ENCODE measurements at places on chromosomes 13 and 19. TPM values are rescaled to one million over a fixed set of nuclear protein-coding genes. Genes with fewer than 3 reads are reported as not detected.

Gene SIGLEC12
- 0.33 TPM for total RNA-seq

- no peak for DNase-seq
- H3K4me3 ChIP-seq = no peak overlapping the region
- no peaks in the 10 kb centered on the region for H3K36me3 ChIP-seq
- H3K4me1 ChIP-seq = peaks cover 11% of the 10 kb centered on the region
Observed at GRCh38 chr13:94382960-94383359, 96.5 kb downstream of the DCT start.

Gene ANGPTL8
- not detected for total RNA-seq

- H3K36me3 ChIP-seq = no peaks in the 10 kb centered on the region
- no peaks in the 10 kb centered on the region for H3K27me3 ChIP-seq
- H3K27ac ChIP-seq = no peak overlapping the region
- no peak overlapping the region for H3K4me3 ChIP-seq
Observed at GRCh38 chr13:73608711-73609485, 525.3 kb downstream of the KLF12 start.

DNA sequence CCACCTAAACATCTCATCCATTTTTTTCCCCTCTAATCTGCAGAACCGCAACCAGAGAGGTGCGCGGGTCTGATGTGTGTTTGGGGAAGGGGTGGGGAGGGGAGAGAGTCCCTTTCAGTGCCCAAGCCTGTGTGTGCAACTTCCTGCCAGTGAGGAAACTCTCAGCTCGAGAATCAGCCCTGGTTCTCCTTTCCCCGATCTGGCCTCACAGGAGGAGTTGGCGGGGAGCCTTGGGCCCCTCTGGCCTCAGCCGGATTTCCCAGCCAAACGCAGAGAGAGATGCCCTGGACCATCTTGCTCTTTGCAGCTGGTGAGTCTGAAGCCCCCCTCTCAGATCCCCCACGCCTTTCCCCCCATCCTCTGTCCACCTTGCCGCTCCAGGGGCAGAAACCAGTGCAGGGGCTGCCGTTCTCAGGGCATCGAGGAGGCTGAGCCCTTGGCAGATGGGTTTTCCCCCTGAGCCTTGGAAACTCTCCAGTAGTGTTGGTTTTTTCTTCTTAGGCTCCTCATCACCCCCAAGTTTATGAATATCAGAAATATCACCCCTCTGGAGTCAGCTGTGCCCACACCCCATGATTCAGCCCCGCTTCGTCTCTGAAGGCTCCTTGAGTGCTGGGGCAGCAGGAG is at the start of gene C19orf38:
TSS of gene C19orf38 (plus strand) at position 186 of the 627 bp plus-strand sequence. CDS start at position 280, 94 bp downstream.
- H3K36me3 ChIP-seq = no peaks in the 10 kb centered on the region
- peaks cover 10% of the 10 kb centered on the region for H3K4me1 ChIP-seq
- H3K4me3 ChIP-seq = peak within 1 kb of the TSS; percentile 49
- peak within 1 kb of the TSS; percentile 14 for H3K27ac ChIP-seq
- H3K27me3 ChIP-seq = no peaks in the 10 kb centered on the region
- no peak for DNase-seq

GRCh38 chr13:45594764-45595163 is 20.8 kb downstream of the ERICH6B start:
- H3K27me3 ChIP-seq = peaks cover 16% of the 10 kb centered on the region
- no peak overlapping the region for H3K27ac ChIP-seq
- H3K4me1 ChIP-seq = peaks cover 8% of the 10 kb centered on the region
- no peaks in the 10 kb centered on the region for H3K36me3 ChIP-seq
- H3K4me3 ChIP-seq = no peak overlapping the region
- DNase-seq = no peak

Gene PSENEN
- 38.5 TPM for total RNA-seq

DNA sequence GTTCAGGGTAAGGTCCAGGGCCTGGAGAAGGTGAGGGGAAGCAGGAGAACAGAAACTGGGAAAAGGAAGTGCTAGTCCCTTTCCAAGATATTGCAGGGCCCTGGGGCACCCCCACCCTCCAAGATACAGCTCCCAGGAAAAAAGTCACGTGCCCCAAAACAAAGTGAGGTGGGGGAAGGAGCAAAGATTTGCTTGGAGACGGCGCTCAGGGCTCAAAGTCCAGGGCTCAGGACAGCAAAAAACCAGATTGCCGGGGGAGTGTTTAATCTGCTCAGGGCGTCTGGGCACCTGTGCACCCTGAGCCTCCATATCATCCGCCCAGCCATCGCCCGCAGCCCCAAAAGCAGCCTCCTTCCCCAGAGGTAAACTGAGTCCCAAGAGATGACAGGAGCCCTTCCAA is 6.3 kb downstream of the SMIM24 start:
- DNase-seq = no peak
- H3K27me3 ChIP-seq = no peaks in the 10 kb centered on the region
- no peaks in the 10 kb centered on the region for H3K36me3 ChIP-seq
- H3K27ac ChIP-seq = no peak overlapping the region
- peaks cover 6% of the 10 kb centered on the region for H3K4me1 ChIP-seq

Gene TPT1
- 3,217 TPM for total RNA-seq

DNA sequence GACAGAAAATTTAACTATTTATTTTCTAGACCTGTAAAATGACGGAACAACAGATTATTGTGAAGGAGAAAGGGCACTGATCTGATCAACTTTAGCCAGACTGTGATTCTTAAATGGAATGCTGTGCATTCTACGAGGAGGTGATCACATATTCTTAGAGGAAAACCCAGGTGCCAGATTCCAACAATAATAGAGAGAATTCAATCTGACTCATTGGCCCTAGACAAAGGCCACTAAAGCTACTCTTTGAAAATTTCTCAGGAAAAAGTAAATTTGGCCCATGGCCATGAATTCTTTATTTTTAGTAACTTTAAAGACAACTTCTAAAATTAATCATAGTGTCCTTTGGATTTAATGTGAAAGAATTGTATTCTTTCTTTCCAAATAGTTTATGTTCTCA is 58.6 kb upstream of the POSTN start:
- no peaks in the 10 kb centered on the region for H3K36me3 ChIP-seq
- no peak overlapping the region for H3K4me3 ChIP-seq
- no peak for DNase-seq
- no peak overlapping the region for H3K27ac ChIP-seq

DNA sequence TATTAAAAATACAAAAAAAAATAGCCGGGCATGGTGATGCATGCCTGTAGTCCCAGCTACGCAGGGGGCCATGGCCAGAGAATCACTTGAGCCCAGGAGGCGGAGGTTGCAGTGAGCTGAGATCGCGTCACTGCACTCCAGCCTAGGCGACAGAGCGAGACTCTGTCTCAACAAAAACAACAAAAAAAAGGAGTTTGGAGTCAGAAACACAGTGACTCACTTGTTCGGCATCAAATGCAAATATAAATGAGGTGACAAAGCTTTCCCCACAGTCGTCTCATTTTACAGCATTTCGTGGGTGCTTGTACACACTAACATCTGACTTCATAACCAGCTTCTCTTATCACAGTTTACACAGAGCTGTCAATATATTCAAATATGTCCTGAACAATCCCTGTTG is 11.0 kb downstream of the ZNF665 start:
- H3K27me3 ChIP-seq = no peaks in the 10 kb centered on the region
- H3K36me3 ChIP-seq = peaks cover 73% of the 10 kb centered on the region
- no peaks in the 10 kb centered on the region for H3K4me1 ChIP-seq
- DNase-seq = no peak

Gene ZFP82
- total RNA-seq = 5.7 TPM

Gene SCN1B
- 0.98 TPM for total RNA-seq

GRCh38 chr19:34172661-34173192 is 423 bp downstream of the LSM14A start:
- H3K27me3 ChIP-seq = no peaks in the 10 kb centered on the region
- no peak for DNase-seq
- H3K27ac ChIP-seq = peak overlapping the region; percentile 99
- peaks cover 17% of the 10 kb centered on the region for H3K36me3 ChIP-seq

GRCh38 chr19:56356944-56357343 is 36.4 kb downstream of the ZNF582 start:
- no peak for DNase-seq
- H3K36me3 ChIP-seq = peaks cover 38% of the 10 kb centered on the region
- no peaks in the 10 kb centered on the region for H3K4me1 ChIP-seq

GRCh38 chr19:41525989-41526388 is 50.0 kb upstream of the CEACAM21 start:
- H3K4me1 ChIP-seq = peaks cover 32% of the 10 kb centered on the region
- no peak overlapping the region for H3K4me3 ChIP-seq
- peaks cover 23% of the 10 kb centered on the region for H3K36me3 ChIP-seq
- no peak for DNase-seq

Gene CDX2
- not detected for total RNA-seq

DNA sequence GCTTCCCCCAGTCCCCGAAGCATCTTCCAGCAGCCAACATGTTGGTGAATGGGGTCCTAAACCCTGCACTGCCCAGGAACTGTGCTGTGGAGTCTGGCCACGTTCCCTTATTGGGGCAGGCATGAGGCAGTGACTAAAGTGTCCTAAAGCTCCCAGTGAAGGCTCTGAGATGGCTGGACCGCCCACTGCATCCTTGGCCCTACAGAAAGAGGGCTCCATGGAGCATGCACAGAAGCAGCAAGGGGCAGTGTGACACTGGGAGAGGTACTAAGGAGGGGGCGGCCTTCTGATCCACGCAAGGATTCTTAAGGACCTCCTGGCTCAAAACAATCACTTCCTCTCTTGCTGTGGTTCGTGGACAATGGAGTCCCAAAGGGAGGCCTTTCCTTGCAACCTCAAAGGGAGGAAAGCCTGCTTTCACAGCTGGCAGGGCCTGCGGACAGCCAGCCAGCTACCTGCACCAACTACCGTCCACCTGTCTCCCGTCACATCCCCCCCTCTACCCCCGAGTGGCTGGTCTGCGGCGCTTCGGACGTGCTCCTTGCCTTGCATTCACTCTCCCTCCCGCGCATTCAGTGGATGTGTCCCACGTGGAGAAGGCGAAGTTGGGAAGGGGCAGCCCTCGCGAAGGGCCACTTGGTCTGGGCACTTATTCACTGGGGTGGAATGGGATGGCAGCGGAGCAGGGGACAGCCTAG is 63.9 kb upstream of the STARD13 start:
- peaks cover 3% of the 10 kb centered on the region for H3K4me1 ChIP-seq
- H3K27ac ChIP-seq = no peak overlapping the region
- H3K4me3 ChIP-seq = no peak overlapping the region
- peaks cover 68% of the 10 kb centered on the region for H3K27me3 ChIP-seq
- no peaks in the 10 kb centered on the region for H3K36me3 ChIP-seq

Gene MAG
- total RNA-seq = 0.20 TPM

DNA sequence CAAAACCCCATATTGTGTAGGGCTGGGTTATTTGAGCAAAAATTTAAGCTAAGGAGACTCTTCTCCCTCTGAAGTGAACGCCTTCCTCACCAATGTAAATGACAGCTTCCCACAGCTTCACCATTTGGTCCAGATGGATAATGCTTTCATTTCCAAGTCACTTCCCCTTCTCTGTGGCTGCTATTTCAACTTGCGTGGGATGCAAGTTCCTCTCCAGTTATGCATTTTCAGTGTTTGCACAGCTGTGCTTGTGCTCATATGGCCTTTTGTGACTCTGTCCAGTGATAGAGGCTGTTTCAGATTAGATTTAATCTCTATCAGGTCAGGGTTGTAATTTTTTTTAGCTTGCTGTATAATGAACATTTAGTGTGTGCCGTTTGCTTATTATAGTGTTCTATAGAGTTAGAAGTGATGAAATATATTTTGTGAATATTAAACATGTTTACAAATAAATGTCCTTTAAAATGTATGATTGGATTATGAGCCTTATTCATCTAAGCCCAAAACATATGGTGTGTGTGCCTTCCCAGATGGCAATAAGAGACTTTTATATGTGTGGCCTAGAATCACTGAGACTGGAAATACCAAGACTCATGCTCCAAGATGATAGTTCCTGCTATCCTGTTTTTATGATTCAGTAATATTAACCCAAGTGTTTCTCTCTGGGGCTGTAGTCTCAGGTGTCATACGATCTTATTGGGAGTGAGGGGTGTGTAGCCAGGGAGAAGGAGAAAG is 86.6 kb downstream of the TNFRSF19 start:
- H3K4me3 ChIP-seq = no peak overlapping the region
- peaks cover 5% of the 10 kb centered on the region for H3K27me3 ChIP-seq
- no peaks in the 10 kb centered on the region for H3K4me1 ChIP-seq
- H3K36me3 ChIP-seq = no peaks in the 10 kb centered on the region

Gene TEX26
- not detected for total RNA-seq

DNA sequence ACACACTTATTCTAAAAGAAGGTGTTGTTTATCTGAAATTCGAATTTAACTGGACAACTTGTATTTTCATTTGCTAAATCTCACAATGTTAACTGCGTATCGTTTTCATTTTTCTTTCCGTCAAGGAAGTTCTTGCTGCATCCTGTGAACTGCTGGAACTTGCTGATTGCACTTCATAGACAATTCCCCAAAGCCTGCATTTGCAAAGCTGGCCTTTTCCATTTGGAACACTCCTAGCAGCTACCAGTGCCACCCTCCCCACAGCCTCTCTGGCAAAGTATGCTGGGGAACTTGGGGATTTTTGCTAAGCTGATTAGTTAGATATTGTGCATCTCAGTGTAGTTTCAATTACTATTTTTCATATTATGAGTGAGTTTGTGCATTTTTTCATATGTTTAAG is 20.4 kb upstream of the ARGLU1 start:
- no peaks in the 10 kb centered on the region for H3K4me1 ChIP-seq
- peaks cover 17% of the 10 kb centered on the region for H3K27me3 ChIP-seq
- no peak for DNase-seq
- no peak overlapping the region for H3K4me3 ChIP-seq
- H3K36me3 ChIP-seq = peaks cover 4% of the 10 kb centered on the region
- H3K27ac ChIP-seq = no peak overlapping the region

GRCh38 chr13:26629260-26629825 is 71.9 kb downstream of the WASF3 start:
- no peaks in the 10 kb centered on the region for H3K36me3 ChIP-seq
- H3K4me1 ChIP-seq = no peaks in the 10 kb centered on the region
- H3K4me3 ChIP-seq = no peak overlapping the region

- no peak overlapping the region for H3K27ac ChIP-seq
- H3K36me3 ChIP-seq = peaks cover 5% of the 10 kb centered on the region
- no peaks in the 10 kb centered on the region for H3K4me1 ChIP-seq
- peaks cover 5% of the 10 kb centered on the region for H3K27me3 ChIP-seq
- no peak overlapping the region for H3K4me3 ChIP-seq
Observed at GRCh38 chr13:49877629-49878218, 58.4 kb downstream of the SPRYD7 start.

DNA sequence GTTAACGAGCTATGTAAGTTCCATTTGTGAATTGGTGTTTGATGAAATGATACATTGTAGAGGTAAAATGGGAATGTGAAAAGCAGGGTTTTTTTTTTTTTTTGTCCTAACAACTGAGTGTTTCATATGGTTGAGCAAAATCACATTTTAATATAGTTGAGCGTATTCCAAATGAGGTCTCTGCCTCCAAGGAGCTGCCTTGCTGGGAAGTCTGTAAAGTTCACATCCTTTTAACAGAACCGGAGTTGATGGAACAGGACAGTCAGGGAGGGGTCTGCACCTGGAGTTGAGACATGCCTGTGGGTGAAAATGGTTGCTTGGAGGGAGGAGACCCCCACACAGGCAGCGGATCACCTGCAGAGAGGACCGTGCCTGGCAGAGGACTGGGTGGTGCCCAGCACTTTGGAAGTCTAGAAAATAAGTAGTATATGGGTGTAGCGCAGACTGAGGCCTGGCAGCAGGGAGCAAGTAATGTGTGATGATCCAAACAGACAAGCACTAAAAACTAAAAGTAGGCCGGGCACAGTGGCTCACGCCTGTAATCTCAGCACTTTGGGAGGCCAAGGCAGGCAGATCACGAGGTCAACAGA is 75.2 kb upstream of the UBAC2 start:
- peak overlapping the region; percentile 81 for H3K27ac ChIP-seq
- peaks cover 4% of the 10 kb centered on the region for H3K36me3 ChIP-seq
- peaks cover 38% of the 10 kb centered on the region for H3K4me1 ChIP-seq
- peak overlapping the region; percentile 59 for H3K4me3 ChIP-seq
- DNase-seq = no peak

Gene LRRC25
- total RNA-seq = not detected

Gene ZNF112
- total RNA-seq = 0.44 TPM

Measured in activated naive CD8-positive, alpha-beta T cell treated with anti-CD3 and anti-CD28 coated beads for 36 hours (primary cell).